Astrocyte (in vitro differentiated cells and primary cell): ENCODE measurements at places on chromosomes 11 and 22. TPM values are rescaled to one million over a fixed set of nuclear protein-coding genes. Genes with fewer than 3 reads are reported as not detected.
A peak's percentile ranks its signal among the peaks of the same experiment; 100 is the strongest.

The KCNK4 gene
- total RNA-seq = 0.52 TPM in 1 of 2 replicates, not detected in the other

DNA sequence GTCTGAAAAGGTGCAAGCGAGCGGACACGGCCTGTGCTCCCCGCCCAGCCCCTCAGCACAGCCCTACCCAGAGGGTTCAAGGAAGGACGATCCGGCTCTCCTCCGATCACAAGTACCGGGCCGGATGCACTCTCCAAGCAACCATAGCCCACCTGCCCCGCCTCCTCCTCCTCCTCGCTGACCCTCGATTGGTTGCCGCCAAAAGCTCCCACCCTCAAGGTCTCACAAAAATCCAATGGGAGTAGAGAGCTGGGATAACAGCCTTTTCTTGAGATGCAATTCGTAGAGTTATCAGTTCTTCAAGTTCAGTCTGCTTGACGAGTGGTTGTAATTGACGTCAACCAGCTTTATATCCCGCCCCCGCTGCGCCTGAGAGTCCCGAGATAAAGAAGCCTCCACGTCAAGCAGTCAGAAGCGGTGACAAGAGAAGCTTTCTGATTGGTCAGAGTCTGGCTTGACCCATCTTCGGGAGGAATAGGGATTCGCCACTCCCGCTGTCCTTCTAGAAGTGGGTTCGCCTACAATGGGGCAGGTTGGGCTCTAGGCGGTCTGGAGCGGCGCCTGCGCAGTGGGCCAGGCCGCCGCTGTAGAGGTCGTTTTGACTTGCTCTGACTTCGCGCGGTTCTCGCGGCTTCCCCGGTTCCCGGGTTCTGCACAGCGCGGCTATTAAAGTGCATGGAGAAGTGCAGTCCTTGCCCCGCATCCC is at the start of gene IFT27:
Gene IFT27, minus strand, starts transcription at position 156 of the 706 bp plus-strand sequence. CDS start 412 bp downstream, outside the sequence.
- peak; percentile 100 for DNase-seq

- no peak for DNase-seq
Measured at GRCh38 chr22:45238957-45239680, 1.6 kb downstream of the KIAA0930 start.

DNA sequence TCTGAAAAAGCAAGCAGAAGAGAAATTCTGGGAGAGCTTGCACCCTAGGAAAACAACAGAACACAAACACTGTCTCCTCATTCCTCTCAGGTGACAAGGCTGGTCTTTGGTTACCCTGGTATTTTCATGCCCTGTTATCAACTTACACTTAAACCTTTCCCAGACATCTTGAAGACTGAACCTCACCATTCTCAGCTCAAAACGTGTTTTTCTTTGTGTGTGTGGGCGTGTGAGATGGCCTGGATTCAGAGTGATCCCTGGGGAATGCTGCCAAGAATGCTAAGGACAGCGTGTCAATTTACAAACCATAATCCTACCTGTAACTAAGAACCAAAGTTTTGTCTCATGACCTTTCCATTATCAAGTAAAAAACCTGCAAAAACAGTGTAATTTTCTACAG is 33.3 kb downstream of the ELF5 start:
- peak; percentile 67 for DNase-seq

- no peak for DNase-seq
Measured at GRCh38 chr11:17976651-17977050, 36.2 kb downstream of the SERGEF start.
